ENCODE measurements at places on chromosomes 7 and 10.

GRCh38 chr10:16425449-16425848, 11.4 kb upstream of the PTER start:
- no peak for DNase-seq

DNA sequence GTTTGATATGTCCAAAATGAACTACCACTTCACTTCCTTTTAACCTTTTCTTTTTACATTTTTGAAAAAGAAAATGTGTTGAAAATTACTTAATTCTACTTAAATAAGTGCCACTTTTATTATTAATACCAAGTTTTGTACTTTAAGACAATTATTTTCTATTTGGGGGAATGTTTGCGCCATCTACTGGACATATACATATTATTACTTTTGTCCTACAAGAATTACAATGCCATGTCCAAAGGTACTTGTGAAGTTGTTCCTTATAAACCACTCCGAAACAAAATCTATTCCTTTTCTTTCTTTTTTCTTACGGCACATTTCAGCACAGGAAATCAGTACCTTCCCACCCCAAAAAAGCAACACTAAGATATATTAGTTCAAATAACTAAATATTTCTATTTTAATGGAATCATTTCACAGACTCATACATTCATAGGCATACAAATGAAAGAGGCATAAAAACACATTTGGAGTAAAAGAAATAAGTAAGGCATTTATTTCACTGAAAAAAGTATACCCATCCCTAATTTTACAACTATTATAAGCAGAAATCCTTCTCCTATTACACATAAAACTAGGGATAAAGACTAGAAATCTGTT, 169.9 kb downstream of the RNF133 start:
- peak; percentile 63 for DNase-seq

DNA sequence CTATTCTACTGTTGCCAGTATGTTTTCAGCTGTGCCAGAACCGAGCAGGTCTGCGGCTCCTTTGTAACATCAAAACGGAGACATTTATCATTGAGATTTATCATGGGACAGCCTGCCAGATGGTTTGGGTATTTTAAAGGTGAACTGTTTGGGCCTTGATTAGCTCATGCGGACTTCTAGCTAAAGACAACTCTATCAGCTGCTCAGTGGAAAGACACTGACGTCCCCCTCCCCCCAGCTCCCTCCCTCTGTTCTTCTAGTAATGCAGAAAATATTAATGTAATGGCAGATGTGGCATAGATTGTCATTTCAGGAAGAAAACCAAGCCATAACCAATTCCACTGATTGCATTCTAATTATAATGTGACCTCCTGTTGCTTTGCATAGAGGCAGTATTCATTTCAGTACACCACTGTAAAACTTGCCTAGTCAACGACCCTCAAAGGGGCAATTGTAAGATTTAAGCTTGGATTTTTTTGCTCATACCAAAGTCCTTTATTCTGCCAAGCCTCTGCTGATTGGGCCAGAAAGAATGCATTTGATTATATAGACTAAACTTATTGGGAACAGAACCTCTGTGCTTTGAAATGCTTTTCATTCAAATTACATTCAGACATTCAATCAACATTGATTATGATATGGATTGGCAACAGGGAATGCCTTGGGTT, 966.8 kb downstream of the LRMDA start:
- no peak for DNase-seq

DNA sequence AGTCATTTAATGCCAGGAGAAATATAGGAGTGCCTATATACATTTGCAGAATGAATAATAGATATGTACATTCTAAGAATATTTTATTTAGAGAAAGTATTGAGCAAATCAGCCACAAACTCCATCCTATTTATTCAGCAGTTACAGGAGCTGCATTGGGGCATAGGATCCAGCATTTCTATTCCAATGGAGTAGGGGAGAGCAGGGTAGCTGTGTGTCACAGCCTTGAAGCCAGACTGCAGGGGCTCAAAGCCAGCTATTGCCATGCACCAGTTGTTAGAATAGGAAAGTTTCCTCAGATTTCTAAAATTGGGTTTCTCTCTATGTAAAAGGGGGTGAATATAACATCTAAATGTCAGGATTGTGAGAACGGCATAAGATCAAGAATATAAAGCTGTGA, 116.8 kb upstream of the MYO3A start:
- DNase-seq: no peak

GRCh38 chr10:115801992-115802391, 471.0 kb downstream of the GFRA1 start:
- DNase-seq: no peak

- DNase-seq: no peak
Measured at GRCh38 chr10:62194924-62195674, 73.5 kb downstream of the RTKN2 start.

DNA sequence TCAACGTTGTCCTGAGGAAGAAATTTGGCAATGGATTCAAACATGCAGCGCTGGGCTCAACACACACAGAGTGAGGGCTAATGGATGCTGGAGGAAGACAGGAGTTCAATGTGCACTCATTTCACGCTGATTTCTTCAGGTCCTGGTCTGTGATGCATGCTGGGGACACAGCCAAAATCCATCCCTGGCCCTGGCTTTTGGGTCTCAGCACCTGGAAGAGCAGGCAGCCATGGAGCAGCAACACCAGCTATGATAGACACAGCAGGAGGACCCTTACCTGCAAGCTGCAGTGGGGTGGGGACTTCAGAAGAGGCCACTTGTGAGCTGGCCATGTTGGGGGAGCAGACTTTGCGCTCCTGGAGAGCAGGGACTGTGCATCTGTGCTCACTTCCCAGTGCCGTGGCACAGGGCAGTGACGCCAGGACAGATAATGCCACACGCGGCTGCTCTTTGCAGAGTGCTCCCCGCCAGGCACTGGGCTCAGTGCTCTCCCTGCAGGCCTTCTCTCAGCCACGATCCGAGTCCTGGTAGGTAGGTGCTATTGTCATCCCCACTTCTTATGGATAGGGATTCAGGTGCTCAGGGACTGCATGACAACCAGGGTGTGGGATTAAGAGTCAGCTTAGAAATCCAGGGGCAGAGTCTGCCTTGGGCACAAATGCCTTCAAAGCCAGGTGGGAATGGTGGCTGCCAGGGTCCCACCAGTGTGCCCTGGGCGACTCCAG, 138.8 kb upstream of the UNC5B start:
- DNase-seq: no peak

- no peak for DNase-seq
Measured at GRCh38 chr7:150568714-150569113, 1.5 kb downstream of the GIMAP4 start.

- no peak for DNase-seq
Measured at GRCh38 chr10:123180101-123181090, 26.2 kb downstream of the BUB3 start.

DNA sequence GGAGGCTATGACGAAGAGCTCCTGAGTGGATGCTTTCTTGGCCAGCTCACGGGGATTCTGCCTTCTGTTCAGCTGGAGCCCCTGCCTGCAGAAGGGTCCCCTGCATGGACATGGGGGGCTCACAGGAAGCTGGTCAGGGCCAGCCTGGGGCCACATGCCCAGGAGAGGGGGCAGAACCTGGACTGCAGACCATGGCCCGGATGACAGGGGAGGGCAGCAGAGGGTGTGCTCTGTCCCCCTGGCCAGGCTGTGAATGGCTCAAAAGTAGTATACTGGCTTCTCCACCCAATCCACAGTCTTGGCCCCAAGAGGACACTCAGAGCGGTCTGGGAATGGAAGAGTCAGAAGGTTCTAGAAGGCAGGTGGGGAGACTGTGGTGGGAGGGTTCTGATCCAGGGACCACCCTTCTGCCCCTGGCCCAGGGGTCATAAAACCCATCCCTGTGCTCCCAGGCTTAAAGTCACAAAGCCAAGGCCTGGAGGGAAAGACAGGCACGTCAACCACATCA, 40.3 kb downstream of the PPIF start:
- no peak for DNase-seq

- peak; percentile 26 for DNase-seq
Measured at GRCh38 chr10:122279725-122280141, 8.6 kb downstream of the BTBD16 start.

DNA sequence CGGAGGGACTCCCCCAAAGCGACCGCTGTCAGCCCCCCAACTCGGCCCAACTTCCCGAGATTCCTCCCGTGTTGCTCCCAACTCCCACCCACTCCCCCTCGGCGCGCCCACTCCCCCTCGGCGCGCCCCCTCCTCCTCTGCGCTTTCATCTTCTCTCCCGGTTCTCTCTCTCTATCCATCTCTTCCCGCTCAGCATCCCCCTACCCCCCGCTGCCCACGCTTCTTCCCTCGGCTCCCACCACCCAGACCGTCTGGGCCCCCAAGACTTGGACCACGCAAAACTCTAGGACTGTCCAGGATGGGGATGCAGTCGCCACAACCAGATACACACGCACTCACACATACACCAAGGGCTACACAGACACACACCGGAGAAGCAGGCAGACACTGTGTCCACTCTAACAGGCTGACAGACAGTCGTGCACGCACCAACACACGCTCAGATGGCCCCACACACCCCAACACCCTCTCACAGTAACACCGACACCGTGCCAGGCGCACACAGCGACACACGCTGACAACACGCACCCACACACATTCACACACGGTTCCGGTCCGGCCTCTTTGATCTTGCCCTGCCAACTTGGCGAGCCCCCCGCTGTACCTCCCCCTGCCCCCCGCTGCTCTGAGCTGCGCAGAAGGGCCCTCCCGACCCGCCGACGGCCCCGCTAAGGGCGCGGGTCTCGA, 1.1 kb downstream of the GRID1 start:
- DNase-seq: no peak

GRCh38 chr10:2964632-2965296, 102.6 kb upstream of the PFKP start:
- DNase-seq: peak; percentile 37

DNA sequence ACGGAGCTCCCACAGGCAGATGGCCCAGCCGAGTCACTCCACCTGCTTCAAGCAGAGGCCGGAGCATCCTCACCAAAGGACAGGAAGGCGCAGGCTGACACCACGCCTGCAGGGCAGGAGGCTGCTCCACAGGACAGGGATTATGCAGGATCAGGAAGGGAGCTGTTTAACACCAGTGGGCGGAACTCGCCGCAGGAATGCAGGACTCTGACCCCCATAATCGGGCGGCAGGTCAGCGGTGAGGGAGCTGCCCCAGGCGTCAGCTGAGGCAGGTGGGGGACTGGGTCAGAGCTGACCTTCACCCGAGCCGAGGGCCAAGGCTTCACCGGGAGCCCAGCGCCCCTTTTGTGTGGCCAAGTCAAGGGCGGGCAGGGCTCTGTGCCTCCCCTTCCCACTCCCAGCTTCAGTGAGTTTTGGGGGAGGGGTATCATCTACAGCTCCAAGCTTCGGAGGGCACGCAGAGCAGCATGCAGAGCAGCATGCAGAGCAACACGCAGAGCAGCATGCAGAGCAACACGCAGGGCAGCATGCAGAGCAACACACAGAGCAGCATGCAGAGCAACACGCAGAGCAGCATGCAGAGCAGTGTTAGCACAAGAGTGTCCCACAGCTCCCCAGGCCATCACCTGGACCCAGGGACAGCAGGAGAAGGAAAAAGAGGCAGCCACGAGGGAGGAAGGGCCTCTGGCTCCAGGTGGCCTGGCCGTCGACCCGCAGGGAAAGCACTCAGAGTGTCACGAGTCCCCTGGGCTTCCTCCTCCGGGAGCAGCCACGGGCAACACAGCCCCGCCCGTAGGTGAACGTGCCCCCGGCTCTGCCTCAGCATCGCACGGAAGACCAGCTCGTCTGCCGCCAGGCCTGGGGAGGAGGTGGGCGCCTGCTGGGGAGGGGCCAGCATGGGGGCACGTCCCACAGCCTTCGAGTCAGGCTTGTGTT, 151.7 kb upstream of the PPP2R2D start:
- no peak for DNase-seq

GRCh38 chr10:47366731-47367460, 17.2 kb downstream of the ZNF488 start:
- no peak for DNase-seq

DNA sequence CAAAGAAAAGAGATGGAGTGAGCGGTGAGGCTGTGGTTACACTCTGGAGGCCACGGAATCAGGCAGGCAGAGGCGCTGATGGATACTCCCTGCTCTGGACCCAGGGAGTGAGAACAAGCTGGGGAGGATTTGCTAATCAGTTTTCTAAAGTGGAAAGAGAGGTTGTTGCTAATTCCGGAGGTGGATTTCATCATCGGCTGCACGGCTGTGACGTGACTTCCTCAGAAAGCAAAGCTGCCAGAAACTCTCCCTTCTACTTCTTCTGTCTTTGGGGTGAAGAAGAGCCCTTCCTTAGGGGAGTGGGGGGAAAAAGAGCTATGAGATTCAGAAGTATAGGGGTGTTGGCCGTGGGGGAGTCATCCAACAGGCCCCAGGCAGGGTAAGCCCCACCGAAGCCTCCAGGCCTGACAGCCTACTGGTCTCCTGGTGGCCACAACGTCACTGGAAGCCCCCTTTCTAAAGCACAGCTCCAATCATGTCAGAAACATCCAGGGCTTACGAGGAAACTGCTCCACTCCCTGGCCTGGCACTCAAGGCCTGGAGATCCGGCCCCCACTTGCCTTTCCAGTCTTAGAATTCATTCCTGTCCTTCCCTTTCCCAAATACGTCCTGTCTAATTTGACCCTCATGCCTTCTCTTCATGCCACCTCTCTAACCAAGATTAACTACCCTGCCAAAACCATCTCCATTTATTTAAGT, 114.5 kb downstream of the HIP1 start:
- DNase-seq: peak; percentile 82

- DNase-seq: no peak
Measured at GRCh38 chr7:91520645-91521044, 256.4 kb downstream of the FZD1 start.

DNA sequence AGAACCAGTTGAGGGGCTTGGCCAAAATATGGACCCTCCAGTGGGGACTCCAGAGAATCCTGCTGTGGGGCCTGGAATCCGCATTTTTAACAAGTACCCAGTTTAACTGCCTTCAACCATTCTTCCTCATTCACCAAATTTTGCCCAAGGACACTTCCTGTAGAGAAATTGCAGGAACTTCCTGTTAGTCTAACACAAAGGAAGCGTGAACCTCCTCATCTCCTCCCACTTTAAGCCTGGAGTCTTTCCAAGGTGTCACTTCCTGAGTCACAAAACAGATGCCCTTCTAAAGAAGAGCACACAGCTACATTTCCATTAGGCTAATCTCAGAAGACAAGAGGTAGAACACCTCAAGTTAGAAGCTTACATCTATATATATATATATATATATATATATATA, 188.4 kb downstream of the PPP1R17 start:
- DNase-seq: peak; percentile 26

- DNase-seq: no peak
Measured at GRCh38 chr7:128880791-128881457, 18.3 kb downstream of the ATP6V1F start.

- peak; percentile 46 for DNase-seq
Measured at GRCh38 chr10:110609605-110610004, 34.5 kb upstream of the RBM20 start.

GRCh38 chr7:105559926-105560325, 21.4 kb downstream of the EFCAB10 start:
- DNase-seq: no peak

DNA sequence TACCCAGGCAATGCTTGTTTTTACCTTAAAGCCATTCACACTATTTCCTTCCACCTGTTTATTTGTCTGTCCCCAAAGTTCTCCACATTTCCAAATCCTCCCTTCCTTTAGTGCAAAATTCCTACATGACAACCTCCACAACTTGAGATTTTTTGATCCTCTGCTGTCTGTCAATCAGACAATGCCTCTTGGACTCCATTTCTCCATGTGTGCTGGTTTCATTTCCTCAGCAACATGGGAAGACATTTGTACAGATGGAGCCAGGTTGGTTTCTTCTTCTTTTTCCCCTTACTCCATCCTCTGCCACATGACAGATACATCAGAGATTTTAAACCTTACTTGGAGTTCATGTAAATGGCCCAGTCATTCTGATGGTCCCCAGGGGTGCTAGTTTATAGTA, 19.1 kb upstream of the GIMAP2 start:
- DNase-seq: no peak
